GM13977 (cell line): ENCODE measurements at places on chromosomes 4 and X.

DNA sequence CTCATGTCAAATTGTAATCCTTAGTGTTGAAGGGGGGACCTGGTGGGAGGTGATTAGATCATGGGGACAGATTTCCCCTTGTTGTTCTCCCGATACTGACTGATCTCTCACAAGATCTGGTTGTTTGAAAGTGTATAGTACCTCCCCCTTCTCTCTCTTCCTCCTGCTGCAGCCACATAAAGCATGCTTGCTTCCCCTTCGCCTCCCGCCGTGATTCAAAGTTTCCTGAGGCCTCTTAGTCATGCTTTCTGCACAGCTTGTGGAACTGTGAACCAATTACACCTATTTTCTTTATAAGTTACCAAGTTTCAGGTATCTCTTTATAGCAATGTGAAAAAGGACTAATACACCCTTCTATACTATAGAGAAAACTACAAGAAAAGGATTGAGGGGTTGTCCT is 1170.5 kb upstream of the AGA start:
- DNase-seq: no peak

- DNase-seq: no peak
Measured at GRCh38 chr4:73230865-73231517, 27.6 kb downstream of the ANKRD17 start.

DNA sequence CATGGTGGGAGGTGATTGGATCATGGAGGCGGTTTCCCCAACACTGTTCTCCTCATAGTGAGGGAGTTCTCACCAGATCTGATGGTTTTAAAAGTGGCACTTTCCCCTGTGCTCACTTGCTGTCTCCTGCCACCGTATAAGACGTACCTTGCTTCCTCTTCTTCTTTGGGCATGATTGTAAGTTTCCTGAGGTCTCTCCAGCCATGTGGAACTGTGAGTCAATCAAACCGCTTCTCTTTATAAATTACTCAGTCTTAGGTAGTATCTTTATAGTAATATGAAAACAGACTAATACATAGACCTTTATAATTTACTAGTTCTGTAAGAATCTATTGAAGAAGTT is 82.5 kb upstream of the PITX2 start:
- no peak for DNase-seq

DNA sequence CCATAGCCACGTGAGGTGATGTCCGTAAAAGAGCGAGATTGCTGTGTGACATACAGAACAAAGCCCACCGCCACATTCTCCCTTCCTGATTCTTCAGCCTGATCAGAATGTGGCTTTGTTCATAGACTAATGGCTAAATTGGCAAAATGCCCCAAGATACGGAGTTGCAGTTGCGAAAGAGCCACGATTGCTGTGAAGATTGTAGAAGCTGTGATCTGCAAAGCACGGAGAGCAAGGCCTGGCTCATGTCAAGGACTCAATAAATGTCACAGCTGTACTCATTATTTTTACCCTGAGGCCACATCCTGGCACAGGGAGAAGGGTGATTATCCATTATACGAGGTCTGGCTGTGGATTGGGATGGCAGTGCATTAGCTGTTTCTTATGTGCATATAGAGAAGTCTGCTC is 34.2 kb downstream of the ARSD start:
- no peak for DNase-seq

GRCh38 chrX:129731228-129731627 is 7.6 kb upstream of the XPNPEP2 start:
- no peak for DNase-seq

- DNase-seq: peak; percentile 37
Measured at GRCh38 chrX:20527558-20528011, 260.9 kb upstream of the RPS6KA3 start.

DNA sequence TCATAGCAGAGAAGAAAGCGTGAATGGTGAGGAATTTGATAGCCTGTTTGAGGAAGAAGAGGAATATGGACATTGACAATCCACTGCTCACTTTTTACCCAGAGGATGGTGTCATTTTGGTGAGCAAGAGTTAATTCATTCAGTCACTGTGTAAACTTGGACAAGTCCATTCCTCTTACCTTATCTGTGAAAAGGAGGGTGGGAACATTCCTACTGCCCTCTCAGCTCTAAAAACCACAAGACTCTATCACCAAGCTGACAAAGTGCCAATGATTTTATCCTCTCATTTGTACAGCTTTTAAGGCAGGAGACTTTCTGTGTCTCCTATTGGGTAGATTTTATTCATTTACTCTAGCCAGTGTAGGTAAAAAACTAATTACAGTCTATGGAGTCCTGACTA is 103.8 kb downstream of the LUZP4 start:
- no peak for DNase-seq

- DNase-seq: no peak
Measured at GRCh38 chrX:147736045-147736444, 175.7 kb upstream of the FMR1 start.

- no peak for DNase-seq
Measured at GRCh38 chrX:39309721-39310152, 508.5 kb downstream of the MID1IP1 start.

GRCh38 chr4:104500442-104500841 is 5.7 kb upstream of the CXXC4 start:
- no peak for DNase-seq

GRCh38 chr4:118589471-118590055 is 95.6 kb upstream of the METTL14 start:
- DNase-seq: no peak

- peak; percentile 2 for DNase-seq
Measured at GRCh38 chrX:121902463-121902862, 855.1 kb downstream of the GLUD2 start.

- DNase-seq: no peak
Measured at GRCh38 chr4:147794314-147794680, 62.4 kb downstream of the ARHGAP10 start.

DNA sequence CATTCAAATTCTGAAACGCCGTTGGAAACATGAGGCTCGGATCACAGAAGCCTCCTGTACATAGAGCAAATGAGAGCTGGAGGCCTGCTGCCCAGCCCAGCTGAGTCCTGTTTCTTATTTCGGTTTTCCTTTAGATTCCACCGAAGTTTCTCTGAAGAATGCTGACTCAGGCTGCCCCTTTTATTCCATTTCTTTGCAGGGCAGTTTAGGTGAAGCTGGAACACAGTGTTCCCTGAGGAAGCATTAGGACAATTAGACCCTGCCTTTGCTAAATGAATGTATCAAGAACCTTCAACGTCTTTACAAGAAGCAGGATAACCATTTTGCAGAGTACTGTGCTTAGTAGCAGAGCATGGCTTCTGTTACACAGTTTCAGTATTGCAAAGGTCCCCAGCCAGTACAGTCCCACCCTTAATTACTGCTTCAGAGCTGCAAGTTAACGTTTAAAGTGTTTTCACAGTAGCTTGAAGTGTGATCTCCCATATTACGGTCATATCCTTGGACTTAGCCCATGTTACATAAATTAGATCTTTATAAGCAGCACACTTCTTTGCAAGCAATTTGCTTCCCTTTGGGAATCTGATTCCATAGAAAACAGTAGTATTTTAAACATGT is 117.0 kb downstream of the TBL1X start:
- no peak for DNase-seq

GRCh38 chrX:68402094-68402493 is 31.2 kb downstream of the OPHN1 start:
- no peak for DNase-seq

- no peak for DNase-seq
Measured at GRCh38 chrX:82734140-82734539, 774.0 kb upstream of the POU3F4 start.

DNA sequence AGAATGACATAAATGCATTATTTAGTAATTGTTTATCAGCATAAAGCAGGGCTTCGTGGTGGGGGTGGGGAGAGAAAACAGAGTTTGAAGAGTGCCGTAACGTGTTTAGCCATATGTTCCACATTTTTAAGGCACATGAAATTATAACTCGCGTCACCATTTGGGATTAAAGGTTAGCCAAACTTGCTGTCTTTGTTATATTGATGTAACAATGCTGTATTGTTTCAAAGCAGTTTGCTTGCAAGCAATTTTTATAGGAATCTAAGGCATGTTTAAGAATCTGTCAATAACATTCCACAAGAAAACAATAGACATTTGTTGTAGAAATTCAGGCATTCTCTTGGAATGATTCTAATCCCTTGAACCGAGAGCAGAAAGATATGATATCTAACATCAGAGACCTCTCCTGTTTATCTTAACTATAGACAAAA is 78.3 kb downstream of the CLDN22 start:
- no peak for DNase-seq

GRCh38 chrX:128754130-128754529 is 701.9 kb upstream of the ACTRT1 start:
- DNase-seq: no peak

DNA sequence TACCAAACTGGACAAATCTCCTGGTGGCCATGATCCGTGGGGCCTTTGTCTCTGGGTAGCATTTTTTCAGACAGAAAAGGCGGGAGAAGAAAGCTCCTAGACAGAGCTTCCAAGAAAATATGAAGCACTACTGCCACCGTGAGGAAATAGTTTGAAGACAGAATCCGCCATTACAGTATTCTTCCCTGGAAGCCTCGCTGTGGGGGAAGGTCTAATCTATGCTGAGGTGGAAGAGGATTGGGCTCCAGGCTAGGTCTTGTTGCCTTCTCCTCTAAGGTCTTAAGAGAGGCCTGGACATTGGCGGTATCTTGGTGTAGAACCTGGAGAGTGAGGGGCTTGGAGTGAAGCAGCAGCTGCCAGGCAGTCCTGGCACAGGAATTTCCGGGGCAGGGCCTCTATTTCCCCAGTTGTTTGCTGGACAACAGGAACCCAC is 218.9 kb downstream of the OR13H1 start:
- DNase-seq: no peak

GRCh38 chrX:149374751-149375150 is 130.4 kb downstream of the IDS start:
- no peak for DNase-seq

DNA sequence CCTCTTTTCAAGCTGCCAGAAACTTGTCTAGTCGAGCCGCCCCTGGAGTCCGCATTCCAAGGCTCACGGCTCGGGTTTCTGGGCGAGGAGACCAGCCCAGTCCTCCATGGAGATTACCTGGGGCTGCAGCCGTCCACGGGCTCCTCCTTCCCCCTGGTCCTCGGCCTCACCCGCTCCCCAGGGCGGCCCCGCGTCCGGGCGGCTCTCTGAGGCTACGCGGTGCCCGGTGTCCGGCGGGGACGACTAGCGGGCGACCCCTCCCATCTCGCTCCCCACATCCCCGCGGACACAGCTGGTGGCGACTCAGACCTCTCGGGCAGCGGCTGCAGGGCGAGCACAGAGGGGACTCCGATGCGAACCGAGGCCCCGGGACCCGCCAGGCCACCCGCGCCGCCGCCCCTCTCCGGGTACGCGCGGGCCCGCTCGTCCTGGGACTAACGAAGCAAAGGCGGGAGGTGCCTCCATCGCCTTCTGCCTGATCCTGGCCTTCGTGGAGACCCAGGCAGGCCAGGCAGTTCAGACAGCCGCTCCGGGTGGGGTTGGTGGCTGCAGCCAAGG is 159.4 kb downstream of the TRAM1L1 start:
- DNase-seq: no peak

DNA sequence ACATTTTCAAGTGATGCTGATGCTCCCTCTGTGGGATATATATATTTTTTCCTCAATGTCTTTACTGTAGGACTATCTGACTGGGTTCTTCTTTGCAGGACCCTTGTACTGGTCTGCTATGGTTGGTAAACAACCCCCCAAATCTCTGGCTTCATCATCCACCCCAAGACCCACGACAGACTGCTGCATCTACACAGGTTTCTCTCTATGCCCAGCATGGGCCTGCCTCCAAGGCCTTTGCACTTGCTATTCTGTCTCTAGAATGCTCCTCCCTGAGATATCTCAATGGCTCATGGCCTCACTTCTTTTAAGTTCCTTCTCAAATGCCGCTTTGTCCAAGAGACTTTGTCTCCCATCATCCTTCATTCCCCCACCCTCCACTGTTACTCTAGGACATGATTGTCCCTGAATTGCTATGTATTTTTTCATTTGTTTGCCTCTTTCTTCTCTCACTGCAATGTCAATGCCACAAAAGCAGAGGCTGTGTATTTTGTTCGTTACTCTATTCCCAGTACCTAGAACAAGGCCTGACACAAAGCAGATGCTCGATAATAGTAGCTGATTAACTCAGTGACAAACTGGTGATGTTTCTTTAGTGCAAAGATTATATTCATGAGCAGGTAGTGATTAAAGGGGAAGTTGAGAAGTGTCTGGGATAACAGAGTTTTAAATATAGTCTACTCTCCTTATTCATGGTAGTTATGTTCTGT is 6.6 kb downstream of the EVC start:
- no peak for DNase-seq

- no peak for DNase-seq
Measured at GRCh38 chrX:72371405-72371804, 65.7 kb upstream of the CITED1 start.

DNA sequence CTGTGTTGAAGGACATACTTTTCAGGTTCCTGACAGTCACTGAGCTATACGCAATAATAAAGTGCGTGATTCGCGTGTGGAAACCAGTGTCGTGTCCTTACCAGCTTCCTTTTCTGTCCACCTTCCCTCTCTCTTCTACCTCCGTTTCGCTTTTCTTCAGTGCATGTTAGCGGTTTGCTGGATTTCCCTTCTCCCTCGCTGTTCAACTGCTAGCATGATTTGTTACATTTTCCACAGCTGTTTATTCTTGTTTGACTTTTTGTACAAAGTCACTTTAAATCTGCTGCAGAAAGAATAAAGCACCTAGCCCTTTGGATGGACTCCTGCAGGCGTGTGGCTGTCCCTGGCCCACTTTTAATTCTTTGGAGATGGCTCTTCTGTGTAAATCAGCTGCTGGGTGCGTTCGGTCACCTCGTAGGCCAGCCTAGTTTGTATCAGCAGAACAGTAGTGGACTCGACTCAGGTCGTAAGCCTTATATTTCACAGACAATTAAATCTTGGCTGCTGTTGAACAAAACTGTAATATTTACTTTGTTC is 8.9 kb upstream of the HAND2 start:
- DNase-seq: no peak

- no peak for DNase-seq
Measured at GRCh38 chrX:118724365-118724764, 3.0 kb upstream of the IL13RA1 start.

- no peak for DNase-seq
Measured at GRCh38 chrX:16971694-16972093, 25.2 kb downstream of the REPS2 start.

GRCh38 chr4:123133397-123134050 is 211.1 kb upstream of the NUDT6 start:
- DNase-seq: no peak
